NCI-H345 (cell line): ENCODE measurements at places on chromosomes 3 and 15.

DNA sequence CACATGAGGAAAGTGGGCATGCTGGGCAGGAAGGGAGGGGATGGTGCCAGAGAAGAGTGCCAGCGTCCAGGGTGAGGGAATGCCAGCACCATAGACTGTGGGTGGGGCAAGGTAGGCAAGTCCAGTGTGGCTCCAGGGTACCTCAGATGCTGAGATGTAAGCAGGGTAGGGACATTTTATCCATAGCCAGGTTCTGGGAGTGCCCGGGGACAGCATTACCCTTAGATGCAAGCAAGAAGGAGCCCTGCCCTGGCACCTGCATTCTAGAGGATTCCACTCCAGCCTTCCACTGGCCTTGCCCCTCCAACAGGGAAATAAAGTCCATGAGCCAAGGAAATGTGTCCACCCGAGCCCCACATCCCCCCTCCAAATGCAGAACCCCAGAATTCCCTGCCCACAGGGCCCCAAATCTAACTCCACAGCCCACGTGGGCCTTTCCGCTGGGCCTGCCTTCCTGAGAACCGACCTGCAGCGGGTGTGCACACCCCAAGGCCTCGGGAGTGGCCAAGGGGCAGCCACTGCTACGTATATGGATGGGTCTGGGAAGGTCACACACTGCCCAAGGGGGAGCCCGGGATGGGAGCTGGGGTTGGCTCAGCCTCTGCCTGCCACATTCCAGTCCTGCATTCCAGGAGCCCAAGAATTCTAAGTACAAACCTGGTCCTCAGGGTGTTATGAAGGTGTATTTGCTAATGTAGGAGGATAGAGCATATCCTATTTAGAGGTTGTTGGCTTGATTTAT, 20.3 kb upstream of the CYP11A1 start:
- DNase-seq, result no peak

GRCh38 chr3:51176923-51177322, 208.2 kb upstream of the MANF start:
- DNase-seq, result no peak

- no peak for DNase-seq
These were observed 2.1 kb downstream of the PDIA3 start for GRCh38 chr15:43748376-43748775.

DNA sequence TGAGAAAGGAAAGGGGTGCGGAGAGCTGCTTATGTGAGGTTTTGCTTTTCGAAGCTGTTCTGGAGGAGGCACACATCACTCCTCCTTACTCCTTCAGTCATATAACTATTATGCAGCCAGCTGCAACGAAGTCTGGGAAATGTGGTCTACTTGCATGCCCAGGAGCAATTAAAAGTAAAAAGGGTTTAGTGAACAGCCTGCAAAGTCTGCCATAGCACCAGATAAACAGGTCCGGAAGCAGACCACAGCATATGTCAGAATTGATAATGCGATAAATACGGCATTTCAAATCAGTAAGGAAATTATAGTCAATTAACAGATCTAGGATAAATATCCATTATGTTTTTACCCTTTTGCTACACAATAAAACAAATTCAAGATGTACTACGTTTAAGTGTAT, 99.5 kb downstream of the POLR2M start:
- DNase-seq, result no peak

GRCh38 chr3:10594915-10595314, 89.5 kb upstream of the ATP2B2 start:
- DNase-seq, result no peak

- DNase-seq, result no peak
These were observed 37.2 kb upstream of the ANPEP start for GRCh38 chr15:89851673-89852341.

GRCh38 chr3:168654700-168655099, 559.0 kb upstream of the GOLIM4 start:
- DNase-seq, result no peak

GRCh38 chr15:75058127-75058905, 34.9 kb downstream of the PPCDC start:
- no peak for DNase-seq

- no peak for DNase-seq
These were observed 21.5 kb downstream of the SCN5A start for GRCh38 chr3:38627956-38628355.

- no peak for DNase-seq
These were observed 2.8 kb downstream of the SERP1 start for GRCh38 chr3:150543531-150543930.

DNA sequence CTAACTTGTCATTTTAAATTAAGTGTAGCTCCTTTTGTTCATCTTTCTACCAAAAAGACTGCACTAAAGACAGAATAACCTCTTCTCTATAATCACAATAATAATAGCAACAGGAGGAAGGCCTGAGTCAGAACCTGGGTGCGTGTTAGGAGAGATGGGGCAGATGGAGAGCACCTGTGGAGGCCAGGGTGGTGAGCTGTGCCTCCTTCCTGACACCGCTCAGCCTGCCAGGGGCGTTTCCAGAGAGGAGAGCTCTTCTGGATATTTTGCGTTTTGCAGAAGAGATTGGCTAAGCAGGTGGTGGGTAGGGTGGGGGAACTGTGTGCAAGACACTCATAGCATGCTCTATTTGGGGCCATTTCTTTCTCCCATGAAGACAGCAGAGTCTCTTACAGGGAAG, 83.5 kb downstream of the MEGF11 start:
- DNase-seq, result no peak
